ENCODE measurements at places on chromosomes 3 and 15.

- peak; percentile 19 for DNase-seq
These were observed 455 bp upstream of the SNAP23 start for GRCh38 chr15:42494998-42495360.

- DNase-seq, result no peak
These were observed 27.5 kb downstream of the NCBP2 start for GRCh38 chr3:196914866-196915265.

GRCh38 chr15:42650208-42651066, 75.0 kb downstream of the STARD9 start:
- peak; percentile 41 for DNase-seq

GRCh38 chr3:89239774-89240173, 132.4 kb downstream of the EPHA3 start:
- DNase-seq, result no peak

- DNase-seq, result no peak
These were observed 9.5 kb downstream of the CYP19A1 start for GRCh38 chr15:51328926-51329325.

DNA sequence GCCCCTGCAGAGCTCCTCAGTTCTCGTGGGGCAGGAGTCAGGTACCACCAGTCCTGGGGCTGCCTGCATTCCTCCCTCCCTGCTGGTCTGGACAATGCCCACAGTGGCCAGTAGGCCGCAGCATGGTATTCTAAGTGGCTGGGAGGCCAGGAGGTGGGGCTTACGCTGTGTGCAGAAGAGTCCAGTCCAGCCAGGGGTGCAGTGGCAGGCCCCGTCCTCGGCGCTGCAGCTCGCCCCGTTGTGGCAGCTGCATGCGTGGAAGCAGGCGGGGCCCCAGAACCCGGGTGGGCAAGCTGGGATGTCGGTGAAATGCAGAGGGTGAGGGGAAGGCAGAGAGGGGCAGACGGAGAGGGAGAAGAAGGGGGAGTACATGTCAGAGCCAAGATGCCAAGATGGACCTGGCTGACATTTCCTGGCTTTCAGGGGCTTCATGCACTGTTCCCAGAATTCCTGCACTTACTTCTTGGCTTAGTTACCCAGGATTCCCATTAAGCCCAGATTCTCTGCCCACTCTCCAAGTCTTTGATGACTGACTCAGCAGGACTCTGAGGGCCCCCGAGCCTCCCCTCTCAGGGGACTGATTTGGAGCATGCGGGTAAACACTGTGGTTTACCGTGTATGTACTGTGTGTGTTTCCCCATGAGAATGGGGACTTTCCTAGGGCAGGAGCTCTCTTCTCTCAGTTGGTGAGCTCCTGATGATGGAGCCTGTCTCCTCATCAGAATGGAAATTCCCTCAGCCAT, 47.5 kb downstream of the RAB11A start:
- no peak for DNase-seq

- DNase-seq, result no peak
These were observed 60.1 kb downstream of the SUMF1 start for GRCh38 chr3:4406746-4407568.

- no peak for DNase-seq
These were observed 110.0 kb downstream of the AQP9 start for GRCh38 chr15:58247855-58248842.

DNA sequence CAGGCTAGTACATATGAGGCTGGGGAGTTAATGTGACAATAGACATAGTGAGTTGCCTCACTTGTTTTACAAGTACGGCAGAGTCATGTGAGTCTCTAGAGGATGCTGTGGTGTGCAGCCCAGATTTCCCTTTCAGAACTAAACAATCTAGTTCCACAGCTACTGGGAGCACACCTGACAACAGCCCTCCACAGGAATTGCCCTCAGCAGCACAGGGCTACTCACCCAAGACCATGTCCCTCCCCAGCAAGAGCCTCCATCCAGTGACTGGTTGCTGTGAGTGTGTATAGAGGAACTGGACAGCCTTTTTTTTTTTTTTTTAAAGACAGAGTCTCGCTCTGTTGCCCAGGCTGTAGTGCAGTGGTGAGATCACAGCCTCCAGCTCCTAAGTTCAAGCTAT, 40.2 kb upstream of the UBE2E2 start:
- no peak for DNase-seq

- no peak for DNase-seq
These were observed 77.4 kb downstream of the FLNB start for GRCh38 chr3:58085616-58086015.

GRCh38 chr3:11350374-11350773, 78.2 kb downstream of the ATG7 start:
- no peak for DNase-seq

GRCh38 chr3:42183991-42184632, 81.9 kb downstream of the CCK start:
- DNase-seq, result no peak

- no peak for DNase-seq
These were observed 161.8 kb upstream of the IQSEC1 start for GRCh38 chr3:13235079-13235478.

All from CD4-positive, alpha-beta T cell treated with Interleukin-6 at 100 ng/mL for 8 hours (primary cell).